ENCODE measurements at places on chromosomes 13 and 19. TPM values are rescaled to one million over a fixed set of nuclear protein-coding genes. Genes with fewer than 3 reads are reported as not detected.

- no peak for DNase-seq
- H3K4me3 ChIP-seq, result no peak overlapping the region
- peaks cover 4% of the 10 kb centered on the region for H3K36me3 ChIP-seq
- peaks cover 5% of the 10 kb centered on the region for H3K27me3 ChIP-seq
- peaks cover 18% of the 10 kb centered on the region for H3K4me1 ChIP-seq
Measured at GRCh38 chr19:54435551-54436016, 13.4 kb upstream of the LENG8 start.

- no peaks in the 10 kb centered on the region for H3K4me1 ChIP-seq
- H3K4me3 ChIP-seq, result no peak overlapping the region
- H3K36me3 ChIP-seq, result peaks cover 21% of the 10 kb centered on the region
- no peak for DNase-seq
- no peaks in the 10 kb centered on the region for H3K27me3 ChIP-seq
Measured at GRCh38 chr13:49356223-49356622, 87.6 kb downstream of the CAB39L start.

DNA sequence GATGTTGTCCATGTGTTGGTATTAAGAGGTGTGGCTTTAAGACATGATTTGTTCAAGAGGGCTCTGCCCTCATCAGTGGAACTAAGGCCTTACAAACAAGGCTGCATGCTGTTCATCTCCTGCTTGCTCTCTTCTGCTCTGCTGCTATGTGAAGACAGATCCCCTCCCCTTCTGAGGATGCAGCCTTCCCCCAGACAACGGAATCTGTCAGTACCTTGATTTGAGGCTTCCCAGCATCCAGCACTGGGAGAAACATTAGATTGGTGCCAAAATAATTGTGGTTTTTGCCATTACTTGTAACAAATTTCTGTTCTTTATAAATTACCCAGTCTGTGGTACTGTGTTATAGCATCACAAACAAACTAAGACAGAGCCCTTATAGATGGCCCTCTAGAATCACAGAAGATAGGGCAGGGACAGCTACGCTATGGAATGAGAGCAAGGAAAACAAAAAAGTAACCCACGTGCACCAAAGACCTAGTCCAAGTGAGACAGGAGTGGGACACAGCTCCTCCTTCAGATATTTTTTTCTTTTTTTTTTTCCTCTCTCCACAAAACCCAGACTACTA lies 151.5 kb upstream of the RXFP2 start:
- H3K4me3 ChIP-seq, result peak overlapping the region; percentile 36
- no peak for DNase-seq
- H3K4me1 ChIP-seq, result peaks cover 17% of the 10 kb centered on the region

F7 gene
- 5.3 TPM for total RNA-seq

DNA sequence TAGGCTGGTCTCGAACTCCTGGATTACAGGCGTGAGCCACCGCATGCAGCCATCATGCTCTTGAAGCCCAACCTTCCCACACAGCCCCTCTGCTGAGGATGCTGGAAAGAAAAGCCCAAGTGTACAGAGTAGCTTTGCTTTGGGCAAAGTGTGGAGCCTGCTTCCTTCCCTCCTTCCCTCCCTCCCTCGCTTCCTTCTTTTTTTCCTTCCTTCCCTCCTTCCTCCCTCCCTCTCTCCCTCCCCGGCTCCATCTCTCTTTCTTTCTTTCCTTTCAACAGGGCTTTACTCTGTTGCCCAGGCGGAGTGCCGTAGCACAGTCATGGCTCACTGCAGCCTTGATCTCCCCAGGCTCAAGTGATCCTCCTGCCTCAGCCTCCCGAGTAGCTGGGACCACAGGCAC lies 2.7 kb downstream of the CC2D1A start:
- no peaks in the 10 kb centered on the region for H3K27me3 ChIP-seq
- no peak overlapping the region for H3K27ac ChIP-seq
- H3K4me3 ChIP-seq, result no peak overlapping the region
- DNase-seq, result no peak
- H3K4me1 ChIP-seq, result no peaks in the 10 kb centered on the region
- peaks cover 4% of the 10 kb centered on the region for H3K36me3 ChIP-seq

GRCh38 chr19:29817316-29817715 lies 5.5 kb downstream of the CCNE1 start:
- no peak overlapping the region for H3K4me3 ChIP-seq
- H3K27me3 ChIP-seq, result peaks cover 3% of the 10 kb centered on the region
- DNase-seq, result no peak
- H3K4me1 ChIP-seq, result peaks cover 5% of the 10 kb centered on the region

GRCh38 chr13:44237881-44238421 lies 135.7 kb upstream of the SERP2 start:
- H3K27me3 ChIP-seq, result peaks cover 3% of the 10 kb centered on the region
- no peak for DNase-seq

GRCh38 chr19:8127311-8127710 lies 22.1 kb downstream of the FBN3 start:
- peaks cover 3% of the 10 kb centered on the region for H3K36me3 ChIP-seq
- no peak for DNase-seq
- no peak overlapping the region for H3K4me3 ChIP-seq
- H3K27ac ChIP-seq, result no peak overlapping the region
- H3K4me1 ChIP-seq, result no peaks in the 10 kb centered on the region

- H3K4me3 ChIP-seq, result no peak overlapping the region
- no peaks in the 10 kb centered on the region for H3K36me3 ChIP-seq
- H3K27ac ChIP-seq, result no peak overlapping the region
- DNase-seq, result no peak
- peaks cover 6% of the 10 kb centered on the region for H3K4me1 ChIP-seq
Measured at GRCh38 chr13:25149711-25150110, 22.4 kb downstream of the AMER2 start.

MEIOSIN gene
- not detected for total RNA-seq

DBP gene
- total RNA-seq, result 24.5 TPM

GRCh38 chr19:47112166-47112996 lies 1.2 kb downstream of the ZC3H4 start:
- H3K4me3 ChIP-seq, result peak overlapping the region; percentile 95
- H3K27ac ChIP-seq, result peak overlapping the region; percentile 100
- H3K4me1 ChIP-seq, result peaks cover 37% of the 10 kb centered on the region
- peaks cover 18% of the 10 kb centered on the region for H3K36me3 ChIP-seq
- DNase-seq, result peak; percentile 85
- H3K27me3 ChIP-seq, result peaks cover 6% of the 10 kb centered on the region

DNA sequence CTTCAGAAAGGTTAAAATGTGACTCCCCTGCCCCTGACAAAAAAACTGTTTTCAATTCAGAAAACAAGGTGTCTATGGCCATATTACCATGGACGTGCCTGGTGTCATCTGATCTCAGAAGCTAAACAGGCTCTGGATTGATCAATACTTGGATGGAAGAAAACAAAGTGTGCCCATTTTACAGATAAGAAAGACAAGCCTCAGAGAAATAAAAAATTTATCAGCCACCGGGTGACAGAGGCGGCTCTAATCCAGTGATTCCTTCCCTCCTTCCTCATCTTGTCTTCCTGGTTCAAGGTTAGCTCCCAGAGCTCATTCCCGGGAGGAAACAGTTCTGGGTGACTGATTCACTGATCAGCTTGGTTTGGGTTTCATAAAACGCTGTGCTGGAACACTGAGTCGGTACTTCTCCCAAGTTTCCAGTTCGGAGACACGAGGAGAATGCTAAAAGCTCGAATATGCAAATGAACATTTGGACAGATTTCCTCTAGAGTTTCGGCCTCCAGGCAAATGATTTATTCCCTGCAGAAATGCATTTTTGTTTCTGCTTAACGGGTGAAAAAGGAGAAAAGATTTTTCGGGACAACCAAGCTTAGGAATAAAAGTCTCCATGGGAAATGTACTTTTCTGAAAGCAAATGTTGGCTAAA lies 211.2 kb downstream of the UQCRFS1 start:
- peaks cover 8% of the 10 kb centered on the region for H3K4me1 ChIP-seq
- H3K4me3 ChIP-seq, result no peak overlapping the region
- peaks cover 3% of the 10 kb centered on the region for H3K36me3 ChIP-seq
- DNase-seq, result no peak
- H3K27me3 ChIP-seq, result no peaks in the 10 kb centered on the region
- H3K27ac ChIP-seq, result no peak overlapping the region

F2RL3 gene
- total RNA-seq, result not detected

DNA sequence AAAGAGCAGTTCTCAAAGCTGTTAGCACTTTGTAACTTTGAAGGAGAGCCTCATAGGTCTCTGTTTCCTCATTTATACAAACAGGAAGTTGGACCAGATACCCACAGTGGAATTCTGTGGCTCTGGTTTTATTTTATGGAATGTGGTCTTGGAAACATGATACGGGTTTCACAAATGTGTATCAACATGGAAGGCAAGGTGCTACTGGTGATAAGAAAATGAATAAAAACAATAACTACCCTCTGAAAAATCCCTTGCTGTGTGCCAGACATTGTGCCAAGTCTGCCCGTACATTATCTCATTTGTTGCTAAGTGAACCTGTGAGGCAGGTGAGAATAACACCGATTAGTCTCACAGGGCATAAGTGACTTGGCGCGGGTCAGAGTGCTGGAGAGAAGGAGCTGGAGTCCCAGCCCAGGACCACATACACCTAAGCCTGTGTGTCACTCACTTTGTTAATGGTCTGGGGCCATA lies 45.0 kb upstream of the RNF113B start:
- peak overlapping the region; percentile 5 for H3K27ac ChIP-seq
- H3K4me1 ChIP-seq, result peaks cover 59% of the 10 kb centered on the region
- no peak for DNase-seq
- H3K4me3 ChIP-seq, result no peak overlapping the region
- no peaks in the 10 kb centered on the region for H3K27me3 ChIP-seq

GRCh38 chr13:107734891-107735625 lies 480.3 kb downstream of the LIG4 start:
- no peak for DNase-seq
- peaks cover 5% of the 10 kb centered on the region for H3K4me1 ChIP-seq
- H3K4me3 ChIP-seq, result no peak overlapping the region
- H3K27me3 ChIP-seq, result no peaks in the 10 kb centered on the region
- H3K36me3 ChIP-seq, result no peaks in the 10 kb centered on the region
- H3K27ac ChIP-seq, result no peak overlapping the region

- no peak for DNase-seq
- H3K36me3 ChIP-seq, result no peaks in the 10 kb centered on the region
- H3K4me1 ChIP-seq, result peaks cover 17% of the 10 kb centered on the region
- H3K27me3 ChIP-seq, result peaks cover 39% of the 10 kb centered on the region
- peak overlapping the region; percentile 81 for H3K27ac ChIP-seq
Measured at GRCh38 chr19:33296488-33296971, 5.8 kb downstream of the CEBPA start.

- H3K27me3 ChIP-seq, result peaks cover 3% of the 10 kb centered on the region
- peaks cover 3% of the 10 kb centered on the region for H3K4me1 ChIP-seq
- H3K36me3 ChIP-seq, result no peaks in the 10 kb centered on the region
- no peak for DNase-seq
- H3K27ac ChIP-seq, result no peak overlapping the region
Measured at GRCh38 chr19:398719-399118, 10.2 kb downstream of the C2CD4C start.

DNA sequence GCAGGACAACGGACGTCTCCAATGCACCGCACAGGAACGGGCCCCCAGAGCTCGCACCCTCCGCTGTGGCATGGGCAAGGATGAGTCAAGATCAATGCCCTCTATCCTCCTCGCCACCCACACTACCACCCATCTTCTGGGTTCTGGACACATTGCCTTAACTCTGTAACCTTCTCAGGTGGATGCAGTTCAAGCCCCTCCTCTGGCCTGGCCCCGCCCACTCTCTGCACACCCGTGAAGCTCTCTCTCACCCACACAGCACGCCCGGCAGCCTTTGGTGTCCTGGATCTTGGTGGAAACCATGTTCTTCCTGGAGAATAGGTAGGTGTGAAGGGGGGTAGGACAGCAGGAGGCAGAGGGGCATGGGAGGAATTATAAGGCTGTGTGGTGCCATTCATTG lies 20.7 kb downstream of the MAP4K1 start:
- H3K36me3 ChIP-seq, result no peaks in the 10 kb centered on the region
- H3K27ac ChIP-seq, result no peak overlapping the region
- peaks cover 5% of the 10 kb centered on the region for H3K4me1 ChIP-seq
- H3K27me3 ChIP-seq, result no peaks in the 10 kb centered on the region

DNA sequence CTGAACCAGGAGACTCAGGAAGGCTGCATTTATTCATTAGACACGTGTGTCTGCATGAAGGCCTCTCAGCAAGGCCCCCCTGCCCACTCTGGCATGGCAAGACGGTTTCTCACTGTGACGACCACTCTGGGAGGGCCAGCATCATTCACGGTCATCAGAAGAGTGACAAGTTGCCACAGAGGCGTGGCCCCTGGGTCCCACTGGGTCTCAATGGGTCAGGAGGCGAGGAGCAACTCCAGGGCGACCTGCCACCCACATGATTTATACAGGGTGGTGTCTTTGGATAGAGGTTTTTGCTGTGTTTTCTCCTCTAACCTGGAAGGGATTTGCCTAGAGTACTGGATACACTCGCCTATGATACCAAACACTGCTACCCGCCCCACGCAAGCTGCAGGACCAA lies 60.7 kb downstream of the KLF2 start:
- no peaks in the 10 kb centered on the region for H3K27me3 ChIP-seq
- no peaks in the 10 kb centered on the region for H3K4me1 ChIP-seq
- H3K4me3 ChIP-seq, result no peak overlapping the region
- no peak overlapping the region for H3K27ac ChIP-seq

BRME1 gene
- 3.5 TPM for total RNA-seq

GRCh38 chr19:17555929-17556813 lies 722 bp downstream of the COLGALT1 start:
- H3K4me1 ChIP-seq, result peaks cover 8% of the 10 kb centered on the region
- peak overlapping the region; percentile 34 for H3K27ac ChIP-seq
- peaks cover 6% of the 10 kb centered on the region for H3K36me3 ChIP-seq

LAIR1 gene
- not detected for total RNA-seq

PALM gene
- 64.1 TPM for total RNA-seq

- H3K27me3 ChIP-seq, result peaks cover 16% of the 10 kb centered on the region
- H3K27ac ChIP-seq, result no peak overlapping the region
- H3K36me3 ChIP-seq, result no peaks in the 10 kb centered on the region
- no peak overlapping the region for H3K4me3 ChIP-seq
- no peak for DNase-seq
Measured at GRCh38 chr13:107881362-107881761, 334.0 kb downstream of the LIG4 start.

DNA sequence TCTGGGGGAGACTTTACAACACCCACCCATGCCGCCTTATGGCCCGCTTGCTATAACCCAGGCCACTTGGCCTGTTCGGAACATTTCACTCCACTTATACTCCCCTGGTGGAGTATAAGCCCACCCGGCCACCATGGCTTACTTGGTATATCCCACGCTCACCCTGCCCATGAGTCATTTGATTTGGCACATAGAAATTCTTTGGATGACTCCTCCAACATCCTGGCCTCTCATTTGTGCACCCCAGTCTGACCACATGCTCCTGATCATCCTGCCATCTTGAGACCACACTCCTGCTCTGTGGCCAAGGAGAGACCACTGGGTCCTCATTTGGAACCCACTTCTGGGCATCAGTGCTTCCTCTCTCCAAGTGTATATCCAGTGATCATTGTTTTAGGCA lies 5.2 kb downstream of the SPACA6 start:
- H3K27ac ChIP-seq, result no peak overlapping the region
- peaks cover 13% of the 10 kb centered on the region for H3K4me1 ChIP-seq
- H3K36me3 ChIP-seq, result peaks cover 46% of the 10 kb centered on the region
- no peak for DNase-seq
- no peak overlapping the region for H3K4me3 ChIP-seq
- H3K27me3 ChIP-seq, result peaks cover 3% of the 10 kb centered on the region

MEF2B gene
- total RNA-seq, result 1.5 TPM
